ENCODE measurements at places on chromosomes 11 and 22. TPM values are rescaled to one million over a fixed set of nuclear protein-coding genes. Genes with fewer than 3 reads are reported as not detected.

GRCh38 chr11:95702526-95702925 lies 87.1 kb downstream of the FAM76B start:
- no peak for DNase-seq

DNA sequence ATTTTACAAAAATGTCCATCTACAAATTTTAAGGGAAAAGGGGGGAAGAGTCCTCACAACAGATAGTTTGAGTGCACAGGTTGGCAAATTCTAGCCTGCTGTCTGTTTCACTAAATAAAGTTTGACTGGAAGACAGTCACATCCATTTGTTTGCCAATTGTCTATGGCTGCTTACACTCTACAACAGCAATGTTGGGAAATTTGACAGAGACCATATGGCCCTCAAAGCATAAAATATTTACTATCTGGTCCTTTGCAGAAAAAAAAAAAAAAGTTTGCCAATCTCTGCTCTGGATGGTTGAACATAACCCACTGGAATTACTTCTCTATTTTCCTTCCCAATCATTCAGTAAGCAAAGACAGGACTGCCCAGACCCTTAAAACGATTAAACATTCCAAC lies 88.2 kb downstream of the FCHSD2 start:
- DNase-seq: no peak

DNA sequence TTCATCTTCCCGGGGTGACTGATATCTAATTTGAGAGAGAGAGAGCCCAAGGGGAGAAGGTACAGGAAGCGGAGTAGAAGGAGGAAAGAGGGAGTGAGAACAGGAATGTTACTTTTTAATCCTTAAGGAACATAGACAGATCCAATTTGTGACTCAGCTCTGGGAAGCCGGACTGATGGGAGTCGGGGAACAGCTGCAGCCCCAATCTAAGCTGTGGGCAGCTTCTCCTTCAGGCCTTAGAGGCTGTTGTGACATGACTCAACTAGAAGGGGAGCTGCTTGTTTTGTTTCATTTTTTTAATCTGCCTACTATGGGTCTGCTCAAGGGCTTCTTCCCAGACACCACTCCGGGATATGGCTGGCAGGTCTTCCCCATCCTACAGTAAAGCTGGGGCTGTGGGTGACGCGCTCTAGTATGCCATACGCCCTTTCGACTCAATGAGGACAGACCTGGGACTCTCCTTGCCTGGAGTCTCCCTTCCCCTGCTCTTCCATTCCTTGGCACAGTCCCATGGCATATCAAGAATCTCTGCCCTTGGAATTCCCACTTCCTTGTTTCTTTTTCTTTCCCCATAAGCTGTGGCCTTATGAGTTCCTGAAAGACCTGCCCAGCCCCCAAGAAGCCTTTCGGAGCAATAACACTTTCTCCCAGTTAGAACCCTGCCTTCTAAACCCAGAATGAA lies 103.3 kb upstream of the AKIP1 start:
- DNase-seq: no peak

DNA sequence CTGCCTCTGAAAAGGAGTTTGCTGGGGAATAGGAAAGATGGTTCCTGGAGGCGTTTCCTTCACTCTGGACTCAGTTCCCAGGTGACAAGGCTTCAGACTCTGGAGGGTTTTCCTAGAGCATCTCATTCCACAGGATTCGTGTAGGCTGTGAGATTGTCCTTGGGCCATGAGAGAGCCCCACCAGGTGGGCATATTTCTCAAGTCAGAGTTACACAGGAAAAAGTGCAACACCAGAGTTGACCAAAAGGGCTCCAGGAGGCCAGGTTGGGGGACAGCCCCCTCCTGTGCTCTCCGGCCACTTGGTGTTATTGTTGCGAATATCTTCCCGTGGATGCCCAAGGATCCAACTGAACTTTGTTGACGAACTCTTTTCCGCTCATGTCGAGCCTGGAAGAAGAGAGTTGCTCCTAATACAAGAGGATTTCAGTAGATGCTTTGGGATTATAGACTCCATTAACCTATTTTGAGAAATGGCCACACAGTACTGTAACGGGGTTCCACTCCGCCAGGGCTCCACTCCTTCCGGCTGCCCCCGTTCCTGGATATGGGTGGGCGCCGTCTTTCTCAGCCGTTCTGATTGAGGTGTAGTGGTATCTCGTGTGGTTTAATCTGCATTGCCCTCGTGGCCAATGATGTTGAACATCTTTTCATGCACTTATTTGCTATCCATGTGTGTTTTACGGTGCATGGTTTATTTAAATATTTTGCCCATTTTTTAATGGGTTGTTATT lies 580.3 kb downstream of the BRD1 start:
- peak; percentile 18 for DNase-seq

- no peak for DNase-seq
These were observed 939 bp upstream of the SH3BP1 start for GRCh38 chr22:37638391-37639069.

- no peak for DNase-seq
These were observed 39.3 kb downstream of the PDGFB start for GRCh38 chr22:39205344-39206021.

- no peak for DNase-seq
These were observed 41.9 kb upstream of the PPP2R1B start for GRCh38 chr11:111808063-111808588.

GRCh38 chr11:126485021-126485792 lies 129.7 kb downstream of the ST3GAL4 start:
- no peak for DNase-seq

GRCh38 chr11:112226062-112226830 lies at the start of gene PTS:
Gene PTS (plus strand): TSS chr11:112226428. CDS start chr11:112226444, 16 bp downstream.
- DNase-seq: peak; percentile 92

- no peak for DNase-seq
These were observed 11.8 kb upstream of the DSCAML1 start for GRCh38 chr11:117808784-117809183.

GRCh38 chr11:62433141-62433903 lies 14.5 kb downstream of the SCGB1A1 start:
- DNase-seq: no peak

GRCh38 chr11:74905326-74905725 lies 43.6 kb downstream of the XRRA1 start:
- no peak for DNase-seq

DNA sequence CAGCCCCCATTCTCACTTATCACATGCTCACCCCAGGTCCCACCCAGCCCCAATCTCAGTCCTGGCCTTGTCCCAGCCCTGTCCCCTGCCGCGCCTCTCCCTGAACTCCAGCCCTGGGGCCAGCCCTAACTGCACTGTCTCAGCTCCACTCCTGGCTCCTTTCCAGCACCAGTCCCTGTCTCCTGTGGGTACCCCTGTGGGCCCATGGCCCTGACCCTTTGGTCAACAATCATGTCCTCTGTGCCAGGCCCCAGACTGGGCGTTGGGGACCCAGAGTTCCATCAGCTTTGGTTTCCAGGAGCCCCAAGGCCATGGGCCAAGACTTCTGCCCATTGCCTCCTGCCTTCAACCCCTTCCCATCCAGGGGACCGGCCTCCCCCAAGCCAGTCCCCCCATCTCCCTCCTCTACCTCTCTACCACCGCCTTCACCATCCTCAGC lies 757 bp downstream of the SPI1 start:
- no peak for DNase-seq

DNA sequence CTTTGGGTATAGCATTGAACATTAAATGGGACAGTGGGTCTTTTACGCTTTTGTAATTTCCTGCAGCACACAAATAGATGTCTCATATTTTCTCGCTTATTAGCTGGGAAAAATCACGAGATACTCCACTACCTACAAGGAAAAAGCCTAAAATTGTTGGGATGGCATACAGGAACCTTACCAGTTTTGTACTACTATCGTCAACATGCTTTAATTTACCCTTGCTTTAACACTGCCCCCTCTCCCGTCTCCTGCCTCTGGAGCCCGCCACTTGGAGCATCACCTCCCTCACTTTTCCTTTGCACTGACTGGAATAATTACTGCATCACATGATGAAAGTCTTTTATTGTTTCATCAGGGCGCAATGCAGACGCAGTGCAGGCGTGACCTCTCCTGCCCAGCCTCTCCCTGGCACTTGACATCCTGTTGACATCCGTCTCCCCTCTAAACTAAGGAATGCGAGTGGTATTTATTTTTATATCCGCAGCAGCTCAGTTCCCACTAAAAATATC lies 1.0 kb upstream of the FNBP4 start:
- DNase-seq: peak; percentile 55

DNA sequence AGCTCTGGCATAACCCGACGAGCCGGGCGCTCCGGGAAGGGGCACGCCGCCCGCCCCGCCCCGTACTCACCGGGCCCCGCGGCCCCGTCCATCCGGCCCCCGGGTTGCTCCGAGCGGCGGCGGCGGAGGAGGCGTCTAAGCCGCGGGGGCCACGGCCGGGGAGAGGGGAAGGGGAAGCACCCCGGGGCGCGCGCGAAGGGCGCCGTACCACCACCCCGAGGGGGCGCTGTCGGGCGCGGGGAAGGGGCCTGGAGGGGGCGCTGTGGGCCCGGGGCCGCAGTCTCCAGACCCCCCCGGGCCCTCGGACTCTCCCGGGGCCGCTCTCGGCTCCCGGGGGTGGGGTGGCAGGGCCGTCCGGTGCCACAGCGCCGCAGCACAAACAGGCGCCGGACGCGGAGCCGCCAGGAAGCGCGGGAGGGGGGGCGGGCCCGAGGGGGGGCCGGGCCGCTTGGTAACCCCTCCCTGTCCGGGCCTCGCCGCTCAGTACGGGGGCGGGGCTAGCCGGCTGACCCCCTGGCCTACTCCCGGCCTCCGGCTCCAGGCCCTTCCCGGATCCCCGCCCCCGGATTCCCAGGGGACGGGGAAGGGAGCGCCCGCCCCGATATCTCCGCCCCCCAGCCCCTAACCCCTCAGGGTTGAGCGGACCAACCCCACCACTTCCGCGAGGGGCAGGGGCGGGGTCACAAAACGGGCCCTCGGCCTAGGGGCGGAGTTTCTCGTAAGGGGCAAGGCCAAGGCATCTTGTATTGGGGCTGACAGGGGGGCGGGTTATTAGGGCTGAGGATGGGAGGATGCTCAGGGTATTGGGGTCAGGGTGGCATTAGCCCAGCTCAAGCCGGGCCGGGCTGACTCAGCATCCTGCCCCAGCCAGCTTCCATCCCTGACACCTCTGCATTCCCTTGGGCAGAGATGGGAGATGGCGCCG lies at the start of the genes EML3 and ROM1:
EML3 (minus strand) TSS at position 410 of the 925 bp plus-strand sequence; CDS start at position 92, 318 bp downstream.
ROM1 (plus strand) TSS at position 892 of the 925 bp plus-strand sequence; CDS start at position 917, 25 bp downstream.
- DNase-seq: peak; percentile 92

GRCh38 chr11:80621871-80622270 lies 1181.0 kb upstream of the TENM4 start:
- no peak for DNase-seq

DNA sequence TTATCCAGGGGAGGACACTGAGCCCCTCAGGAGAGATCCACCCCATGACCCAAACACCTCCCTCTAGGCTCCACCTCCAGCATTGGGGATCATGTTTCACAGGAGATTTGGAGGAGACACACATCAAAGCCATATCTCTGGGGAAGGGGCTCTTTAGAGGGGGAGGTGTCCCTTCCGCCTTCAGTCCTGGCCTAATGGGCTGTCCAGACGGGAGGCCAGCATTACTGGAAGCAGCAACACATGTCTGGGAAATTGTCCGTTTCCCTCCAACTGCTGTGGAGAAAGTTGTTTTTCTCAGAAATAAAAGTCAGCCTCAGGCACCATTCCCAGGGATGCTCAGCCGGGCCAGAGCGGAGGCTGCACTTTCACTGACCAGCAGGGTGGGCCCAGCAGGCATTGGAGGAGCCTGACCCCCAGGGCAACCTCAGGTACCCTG lies 9.5 kb downstream of the CACNA1I start:
- DNase-seq: no peak

GRCh38 chr22:30474683-30475424 lies 3.0 kb upstream of the SEC14L3 start:
- no peak for DNase-seq

GRCh38 chr11:8733852-8734251 lies 51.3 kb downstream of the RPL27A start:
- no peak for DNase-seq

DNA sequence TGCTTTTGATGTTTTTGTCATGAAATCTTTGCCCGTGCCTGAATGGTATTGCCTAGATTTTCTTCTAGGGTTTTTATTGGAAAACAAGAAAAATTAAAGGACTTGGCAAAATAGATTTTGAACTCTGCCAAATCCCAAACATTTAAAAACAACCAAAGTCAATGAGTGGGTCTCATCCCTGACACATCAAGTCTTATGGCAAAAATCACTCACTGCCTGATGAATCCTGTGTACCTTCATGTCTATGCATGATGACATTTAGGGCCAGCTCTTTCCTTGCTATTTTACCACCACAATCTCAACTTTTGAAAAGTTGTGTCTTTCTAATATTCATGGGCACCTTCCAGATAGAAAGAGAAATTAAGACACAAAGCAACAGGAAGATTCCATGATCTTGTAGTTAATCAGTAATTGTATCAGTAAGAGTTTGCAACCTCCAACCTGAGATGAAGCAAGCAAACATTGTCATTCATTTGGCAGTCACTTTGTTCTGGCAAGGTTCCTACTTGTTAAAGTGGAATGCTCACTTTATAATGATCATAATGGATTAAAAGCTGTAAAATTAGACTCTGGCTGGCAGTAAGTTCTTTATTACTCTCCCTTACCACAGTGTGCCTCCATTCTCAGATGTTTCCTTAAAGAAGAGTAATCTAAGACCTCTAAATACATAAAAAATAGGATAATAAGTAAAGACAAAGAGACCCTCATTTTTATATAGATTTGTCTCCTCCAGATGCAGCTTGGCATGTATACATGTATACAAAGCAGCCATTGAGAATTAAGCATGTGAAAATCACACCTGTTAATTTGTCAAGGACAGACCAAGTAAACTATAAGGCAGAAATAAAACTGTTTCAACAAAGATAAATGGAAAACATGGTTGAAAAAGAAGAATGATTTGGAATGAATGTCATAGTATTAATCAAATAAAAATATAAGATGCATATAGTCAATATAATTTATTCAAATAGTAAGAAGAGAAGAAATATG lies 51.6 kb downstream of the ETS1 start:
- no peak for DNase-seq

GRCh38 chr11:37182031-37182430 lies 584.0 kb upstream of the RAG2 start:
- no peak for DNase-seq

- DNase-seq: no peak
These were observed 736.9 kb downstream of the BRD1 start for GRCh38 chr22:49090853-49091135.

KRTAP5-2 gene
- not detected for total RNA-seq

ALX4 gene
- total RNA-seq: not detected

ANKRD49 gene
- 5.1 TPM for total RNA-seq

ANKK1 gene
- 0.15 TPM for total RNA-seq

HORMAD2 gene
- 1.6 TPM for total RNA-seq

OR2AG2 gene
- total RNA-seq: not detected

SMTNL1 gene
- total RNA-seq: not detected

CCDC179 gene
- total RNA-seq: not detected

FAM180B gene
- total RNA-seq: not detected

Measured in right lobe of liver (tissue), 6 donors.